NCI-H2171 (cell line): ENCODE measurements at places on chromosomes 11 and 22.

DNA sequence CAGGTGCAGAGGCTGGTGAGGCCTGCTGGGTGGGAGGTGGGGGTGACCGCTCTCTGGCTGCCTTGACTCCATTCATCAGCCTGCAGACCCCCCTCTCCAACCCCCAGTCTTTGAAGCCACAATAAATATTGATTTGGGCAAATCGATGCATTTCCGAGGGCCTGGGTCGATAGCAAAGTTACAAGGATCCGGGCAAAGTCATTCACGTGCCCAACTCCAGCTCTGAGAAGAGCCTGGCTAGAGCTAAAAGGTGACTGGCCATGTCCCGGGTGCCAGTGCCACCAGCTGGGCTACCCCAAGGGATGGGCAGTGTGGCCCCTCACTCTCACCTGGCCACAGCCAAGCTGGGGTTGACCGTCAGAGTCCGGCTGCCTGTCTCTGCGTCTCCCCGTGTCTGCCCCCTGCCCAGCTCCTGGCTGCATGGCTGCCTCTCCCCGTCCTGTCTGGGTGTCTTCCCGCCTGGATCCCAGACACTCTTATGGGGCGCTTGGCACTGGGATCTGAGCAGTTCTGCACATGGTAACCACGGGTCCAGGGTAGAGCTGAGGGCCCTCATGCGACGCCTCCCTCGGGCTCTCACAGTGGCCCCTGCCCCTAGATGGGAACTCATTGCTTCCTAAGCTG lies 46.7 kb upstream of the CCDC188 start:
- no peak for DNase-seq

GRCh38 chr11:109329716-109330115 lies 92.3 kb upstream of the C11orf87 start:
- DNase-seq: no peak

DNA sequence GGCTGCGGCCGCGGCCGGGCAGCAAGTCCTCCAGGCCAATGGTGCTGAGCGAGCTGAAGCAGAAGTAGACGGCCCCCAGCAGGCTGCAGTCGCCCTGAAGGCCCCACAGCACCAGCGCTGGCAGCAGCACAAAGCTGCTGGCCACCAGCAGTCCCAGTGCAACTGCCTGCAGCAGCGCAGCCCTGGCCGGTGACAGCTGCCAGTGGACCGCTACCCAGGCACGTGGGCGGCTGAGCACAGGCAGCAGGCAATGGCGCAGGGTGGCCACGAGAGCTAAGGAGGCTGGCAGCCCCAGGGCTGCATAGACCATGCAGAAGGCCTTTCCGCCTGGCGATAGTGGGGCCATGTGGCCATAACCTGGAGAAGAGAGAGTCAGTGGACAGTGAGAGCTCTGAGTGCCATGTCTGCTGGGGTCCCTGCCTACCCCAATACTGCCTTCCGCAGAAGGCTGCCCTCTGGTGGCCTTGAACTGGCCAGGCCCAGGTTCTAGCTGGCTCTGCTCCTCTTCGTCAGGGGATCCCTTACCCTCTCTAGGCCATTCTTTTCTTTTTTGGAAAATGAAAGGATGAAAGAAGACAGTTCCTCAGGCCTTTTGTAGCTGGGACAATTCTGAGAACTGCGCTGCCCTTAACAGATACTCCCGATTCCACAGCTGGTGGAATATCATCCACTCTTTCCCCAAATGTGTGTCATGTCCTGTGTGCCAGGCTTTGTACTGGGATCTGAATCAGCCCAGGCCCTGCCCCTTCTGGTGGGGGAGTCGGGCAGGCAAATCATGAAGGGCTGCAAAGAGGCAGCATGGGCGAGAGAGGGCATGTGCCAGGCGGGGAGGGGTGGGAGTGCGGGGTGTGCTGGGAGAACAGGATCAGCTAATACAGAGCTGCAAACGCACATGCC lies 1.8 kb downstream of the KCNK7 start:
- no peak for DNase-seq

DNA sequence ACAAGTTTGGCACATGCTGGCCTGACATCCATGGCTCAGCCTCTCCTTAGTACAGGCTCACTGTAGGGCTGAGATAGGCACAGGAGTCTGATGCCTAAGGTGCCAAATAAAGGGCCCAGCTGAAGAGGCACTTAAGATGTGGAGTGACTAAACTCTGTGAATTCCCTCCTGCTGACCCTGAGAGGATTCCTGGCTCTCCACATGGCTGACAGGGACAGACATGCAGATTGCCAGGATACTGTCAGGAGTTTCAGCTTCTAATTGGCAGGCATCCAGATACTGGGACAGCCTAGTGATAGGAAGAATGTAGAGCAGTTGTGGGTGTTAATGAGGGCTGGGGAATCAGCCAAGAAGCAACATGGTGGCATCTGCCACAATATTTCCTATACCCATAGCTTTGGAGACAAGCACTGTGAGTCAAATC lies 558.7 kb downstream of the INSC start:
- DNase-seq: no peak

DNA sequence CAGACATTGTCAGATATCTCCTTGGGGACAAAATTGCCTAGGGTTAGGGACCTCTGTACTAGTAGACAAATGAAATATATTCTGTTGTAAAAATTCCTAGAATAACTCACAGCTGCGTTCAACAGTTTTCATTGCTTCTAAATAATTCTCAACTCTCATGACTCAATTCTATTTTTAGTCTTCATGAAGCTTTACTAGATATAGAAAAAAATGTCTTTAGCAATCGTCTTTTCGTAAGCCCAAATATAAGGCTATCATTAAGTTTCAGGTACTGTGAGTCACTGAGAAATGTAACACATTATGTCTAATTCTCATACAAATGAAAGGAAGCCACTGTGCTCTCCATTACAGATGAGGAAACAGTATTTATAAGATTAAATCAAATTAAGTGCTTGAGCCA lies 6.4 kb downstream of the MMP12 start:
- DNase-seq: no peak

- no peak for DNase-seq
Measured at GRCh38 chr22:40043081-40043480, 48.3 kb downstream of the FAM83F start.

DNA sequence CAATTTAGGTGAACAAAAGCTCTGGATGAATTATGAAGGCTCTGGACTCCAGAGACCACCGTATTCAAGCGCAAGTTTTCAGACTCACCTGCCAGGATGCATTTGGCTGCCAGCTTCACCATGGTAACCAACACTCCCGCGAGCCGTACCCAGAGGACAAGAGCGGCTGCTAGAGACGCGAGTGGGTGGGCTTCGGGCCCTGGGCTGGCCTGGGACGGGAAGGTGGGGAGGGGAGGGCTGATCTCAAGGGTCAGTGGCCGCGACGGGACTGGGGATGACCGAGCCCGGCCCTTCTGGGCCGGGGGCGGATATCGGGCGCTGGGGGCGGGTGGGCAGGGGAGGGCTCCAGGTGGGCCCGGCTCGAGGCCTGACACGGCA lies 344 bp downstream of the IFT27 start:
- DNase-seq: peak; percentile 10

- no peak for DNase-seq
Measured at GRCh38 chr22:48319321-48320047, 1508.2 kb downstream of the BRD1 start.

DNA sequence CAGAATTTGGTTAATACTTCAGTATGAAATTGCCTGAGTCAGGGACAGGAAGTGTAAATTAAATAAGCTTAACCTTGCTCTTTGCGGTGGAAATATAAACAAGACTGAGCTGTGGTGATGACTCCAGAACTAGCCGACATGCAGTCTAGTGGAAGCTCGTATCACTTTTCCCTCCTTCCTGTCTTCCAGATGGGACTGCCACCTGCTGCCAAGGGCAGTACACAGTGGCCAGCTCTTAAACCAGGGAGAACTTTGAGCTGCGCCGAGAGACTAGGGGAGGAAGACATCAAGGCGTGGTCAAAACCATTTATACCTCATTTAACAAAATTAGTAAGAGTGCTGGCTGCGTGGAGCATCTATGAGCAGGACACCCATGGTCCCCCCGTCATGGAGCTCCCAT lies 31.3 kb upstream of the CTTN start:
- no peak for DNase-seq

GRCh38 chr11:8167796-8168195 lies 1.0 kb downstream of the RIC3 start:
- DNase-seq: no peak

DNA sequence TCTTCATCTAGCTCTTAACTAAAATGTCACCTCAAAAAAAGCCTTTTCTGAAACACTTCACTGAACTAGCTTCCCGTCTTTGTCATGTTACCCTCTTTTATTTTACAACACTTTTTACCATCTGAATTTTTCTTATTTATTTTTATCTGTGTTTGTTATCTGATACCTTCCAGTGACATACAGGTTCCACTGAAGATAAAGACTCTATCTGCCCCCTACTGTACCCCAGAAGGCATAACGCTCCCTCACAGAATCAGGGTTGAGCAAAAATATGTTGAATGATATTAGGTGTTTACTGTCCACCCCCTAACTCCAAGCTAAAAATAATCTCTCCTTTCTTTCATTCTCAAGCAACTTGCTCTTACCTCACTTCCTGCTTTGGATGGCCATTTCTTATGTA lies 654.2 kb downstream of the NELL1 start:
- no peak for DNase-seq

DNA sequence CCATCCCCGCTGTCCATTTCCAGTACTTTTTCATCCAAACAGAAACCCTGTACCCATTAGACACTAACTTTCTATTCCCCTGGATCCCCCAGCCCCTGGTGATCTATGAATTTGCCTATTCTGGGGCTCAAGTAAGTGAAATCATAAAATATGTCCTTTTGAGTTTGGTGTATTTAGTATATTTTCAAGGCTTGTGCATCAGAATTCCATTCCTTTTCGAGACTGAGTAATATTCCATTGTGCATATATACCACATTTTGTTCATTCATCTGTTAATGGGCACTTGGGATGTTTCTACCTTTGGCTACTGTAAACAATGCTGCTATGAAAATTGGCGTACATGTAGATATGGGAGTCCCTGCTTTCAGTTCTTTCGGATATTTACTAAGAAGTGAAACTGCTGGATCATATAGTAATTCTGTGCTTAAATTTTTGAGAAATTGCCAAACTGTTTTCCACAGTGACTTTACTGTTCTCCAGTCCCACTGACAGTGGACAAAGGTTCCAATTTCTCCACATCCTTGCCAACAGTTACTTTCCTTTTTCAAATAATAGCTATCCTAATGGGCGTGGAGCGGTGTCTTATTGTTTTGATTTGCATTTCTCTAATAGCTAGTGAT lies 16.1 kb downstream of the APLP2 start:
- DNase-seq: no peak

- DNase-seq: no peak
Measured at GRCh38 chr11:94636388-94636949, 69.3 kb downstream of the PIWIL4 start.

GRCh38 chr11:66850588-66851238 lies 6.2 kb upstream of the LRFN4 start:
- DNase-seq: no peak

- DNase-seq: peak; percentile 23
Measured at GRCh38 chr11:13210424-13210823, 67.2 kb upstream of the BMAL1 start.

DNA sequence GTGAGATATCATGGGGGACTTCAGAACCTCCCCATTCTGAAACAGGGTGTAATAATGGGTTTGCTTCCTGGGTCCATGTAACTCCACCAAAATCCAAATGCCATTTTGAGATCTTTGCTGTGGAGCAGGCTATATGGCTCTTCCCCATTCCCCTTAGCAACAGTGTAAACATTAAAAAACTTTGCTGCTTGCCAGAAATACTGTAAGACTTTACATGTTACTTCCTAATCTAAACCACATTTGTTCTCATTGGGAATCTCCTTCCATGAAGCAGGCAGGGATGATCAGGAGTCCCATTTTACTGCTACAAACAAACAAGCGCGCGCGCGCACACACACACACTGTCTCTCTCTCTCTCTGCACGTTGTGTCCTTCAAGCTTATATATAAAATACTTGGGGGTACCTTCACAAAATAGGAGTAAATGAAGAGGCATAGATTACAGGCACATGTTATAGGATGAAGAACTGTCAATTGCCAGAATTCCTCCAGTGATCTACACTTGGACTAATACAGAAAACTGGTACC lies 86.5 kb downstream of the ANO3 start:
- DNase-seq: no peak

DNA sequence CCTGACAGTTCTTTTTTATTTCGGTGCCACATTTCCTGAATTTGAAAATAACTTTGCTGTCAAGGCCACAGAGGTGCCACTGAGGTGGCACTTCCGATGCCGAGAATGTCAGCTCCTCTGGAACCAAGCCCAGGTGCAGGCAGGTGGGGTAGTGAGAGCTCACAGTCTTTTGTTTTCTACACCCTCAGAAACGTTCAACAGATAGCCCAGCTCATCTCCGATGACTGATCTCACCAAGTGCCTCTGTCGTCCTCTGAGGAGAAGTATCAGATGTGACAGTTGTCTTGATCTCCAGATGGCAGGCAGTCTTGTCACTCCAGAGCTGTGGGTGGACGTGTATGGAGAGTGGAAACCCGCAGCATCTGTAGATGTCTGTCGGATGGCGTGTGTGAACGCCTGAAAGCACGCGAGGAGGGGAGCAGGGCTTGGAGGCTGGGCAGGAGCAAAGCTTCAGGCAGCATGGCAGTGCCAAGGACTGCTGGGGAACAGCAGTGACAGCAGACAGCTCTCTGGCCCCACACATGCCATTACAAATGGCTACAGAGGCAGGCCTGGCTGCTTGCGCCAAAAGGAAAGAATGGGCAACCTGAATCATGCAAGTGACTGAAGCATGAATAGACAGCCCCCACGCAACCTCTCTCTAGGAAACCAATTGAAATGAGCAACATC lies 877.0 kb downstream of the OPCML start:
- no peak for DNase-seq

- DNase-seq: no peak
Measured at GRCh38 chr11:120391292-120391691, 55.1 kb downstream of the ARHGEF12 start.

DNA sequence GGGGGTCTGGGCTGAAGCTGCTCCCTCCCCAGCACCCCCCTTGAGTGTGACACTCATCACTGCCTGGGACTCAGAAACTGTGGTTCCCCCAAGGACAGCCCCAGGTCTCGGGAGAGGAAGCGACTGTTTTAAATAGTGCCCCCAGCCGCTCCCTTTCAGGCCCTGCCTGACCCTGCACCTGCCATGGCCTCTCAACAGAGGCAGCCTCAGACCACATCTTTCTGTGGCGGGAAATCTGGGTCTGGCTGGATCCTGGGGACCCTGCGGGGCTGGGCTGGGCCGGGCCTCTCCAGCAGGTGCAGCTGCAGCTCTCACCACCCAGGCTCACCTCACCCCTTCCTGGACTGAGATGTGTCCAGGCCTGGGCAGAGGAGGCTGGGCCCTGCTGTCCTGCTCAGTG lies 3.7 kb upstream of the IGLL1 start:
- DNase-seq: no peak

- no peak for DNase-seq
Measured at GRCh38 chr22:29330291-29330690, 14.8 kb upstream of the RASL10A start.
